Right lung (tissue), 10 donors: ENCODE measurements at places on chromosomes 11 and 22.

- DNase-seq: no peak
Measured at GRCh38 chr22:49398646-49399045, 429.0 kb downstream of the BRD1 start.

- peak; percentile 45 for DNase-seq
Measured at GRCh38 chr22:43186272-43187170, at the start of gene TTLL12. Gene TTLL12, minus strand, starts transcription at chr22:43187134. Its CDS starts 65 bp downstream, at chr22:43187069.

GRCh38 chr11:11558826-11559225 is 63.0 kb downstream of the GALNT18 start:
- no peak for DNase-seq

DNA sequence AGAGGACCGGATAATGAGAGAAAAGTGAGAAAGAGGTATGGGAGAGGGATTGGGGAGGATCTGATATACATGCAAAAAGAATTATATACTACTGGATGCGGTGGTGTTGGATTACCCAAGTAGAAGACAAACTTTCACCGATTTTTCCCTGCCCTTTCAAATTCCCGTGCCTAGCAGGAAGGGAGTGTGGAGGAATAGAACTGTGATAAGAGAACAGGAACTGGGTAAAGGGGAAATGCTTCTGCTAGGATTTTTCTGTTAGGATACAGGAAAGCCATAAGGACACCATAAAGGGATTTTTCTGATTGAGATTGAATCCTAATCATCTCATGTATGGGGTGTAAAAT is 480 bp upstream of the MTMR2 start:
- no peak for DNase-seq

DNA sequence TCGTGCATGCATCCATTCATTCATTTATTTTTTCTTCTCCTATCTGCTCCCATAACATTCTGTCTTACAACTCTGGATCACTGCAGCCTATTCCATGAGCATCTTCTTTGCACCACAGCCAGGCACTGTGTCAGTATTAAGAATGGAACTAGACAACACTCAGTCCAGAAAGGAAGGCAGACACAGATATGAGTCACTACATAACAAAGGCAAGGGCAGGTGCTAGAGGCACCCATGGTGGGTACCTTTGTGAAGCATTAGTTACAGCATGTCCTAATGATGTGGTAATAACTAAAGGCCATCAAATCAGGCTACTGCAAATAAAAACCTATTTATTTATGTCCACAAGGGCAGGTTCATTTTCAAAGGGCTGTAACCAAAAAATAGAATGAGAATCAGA is 28.1 kb downstream of the TENM4 start:
- DNase-seq: no peak

DNA sequence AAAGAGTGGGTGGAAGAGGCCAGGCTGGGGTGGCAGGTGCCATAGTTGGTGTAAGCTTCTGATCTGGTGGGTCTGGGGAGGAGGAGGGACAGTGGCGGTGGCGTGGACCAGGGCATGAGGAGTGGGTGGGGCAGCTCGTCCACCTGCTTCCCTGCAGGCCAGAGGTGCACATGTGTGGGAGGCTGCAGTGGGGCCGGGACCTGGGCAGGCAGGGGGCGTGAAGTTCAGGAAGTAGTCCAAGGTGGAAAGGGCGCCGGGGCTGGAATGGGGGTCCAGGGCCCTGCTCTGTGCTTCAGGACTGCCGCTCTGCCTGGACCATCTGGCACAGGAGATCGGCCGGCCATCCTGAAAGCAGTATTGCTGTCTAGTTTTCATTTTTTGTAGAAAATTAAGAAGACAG is 15.9 kb downstream of the RIBC2 start:
- no peak for DNase-seq

GRCh38 chr11:121581607-121582006 is 128.8 kb upstream of the SORL1-AS1 start:
- DNase-seq: no peak

GRCh38 chr11:116614306-116615210 is 158.2 kb downstream of the BUD13 start:
- no peak for DNase-seq

- no peak for DNase-seq
Measured at GRCh38 chr22:49035818-49036457, 791.7 kb downstream of the BRD1 start.

DNA sequence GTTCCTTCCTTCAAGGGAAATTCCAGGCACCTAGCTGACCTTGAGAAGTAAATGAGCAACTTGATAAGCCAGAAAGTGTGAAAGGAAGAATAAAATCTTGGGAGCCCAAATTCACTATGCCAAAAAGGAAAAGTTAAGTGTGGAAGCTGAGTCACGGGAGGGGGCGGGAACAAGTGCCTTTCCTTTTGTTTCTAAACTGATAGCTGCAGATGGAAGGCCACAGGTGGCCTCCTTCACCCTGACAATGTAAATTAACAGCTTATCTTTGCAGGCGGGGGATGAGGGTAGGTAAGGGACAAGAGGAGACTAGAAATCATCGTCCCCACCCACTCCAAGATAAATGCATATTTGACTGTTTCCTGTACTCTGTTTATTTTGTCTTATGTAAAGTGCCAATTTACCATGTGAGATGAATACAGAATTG is 36.4 kb upstream of the TREH start:
- no peak for DNase-seq

DNA sequence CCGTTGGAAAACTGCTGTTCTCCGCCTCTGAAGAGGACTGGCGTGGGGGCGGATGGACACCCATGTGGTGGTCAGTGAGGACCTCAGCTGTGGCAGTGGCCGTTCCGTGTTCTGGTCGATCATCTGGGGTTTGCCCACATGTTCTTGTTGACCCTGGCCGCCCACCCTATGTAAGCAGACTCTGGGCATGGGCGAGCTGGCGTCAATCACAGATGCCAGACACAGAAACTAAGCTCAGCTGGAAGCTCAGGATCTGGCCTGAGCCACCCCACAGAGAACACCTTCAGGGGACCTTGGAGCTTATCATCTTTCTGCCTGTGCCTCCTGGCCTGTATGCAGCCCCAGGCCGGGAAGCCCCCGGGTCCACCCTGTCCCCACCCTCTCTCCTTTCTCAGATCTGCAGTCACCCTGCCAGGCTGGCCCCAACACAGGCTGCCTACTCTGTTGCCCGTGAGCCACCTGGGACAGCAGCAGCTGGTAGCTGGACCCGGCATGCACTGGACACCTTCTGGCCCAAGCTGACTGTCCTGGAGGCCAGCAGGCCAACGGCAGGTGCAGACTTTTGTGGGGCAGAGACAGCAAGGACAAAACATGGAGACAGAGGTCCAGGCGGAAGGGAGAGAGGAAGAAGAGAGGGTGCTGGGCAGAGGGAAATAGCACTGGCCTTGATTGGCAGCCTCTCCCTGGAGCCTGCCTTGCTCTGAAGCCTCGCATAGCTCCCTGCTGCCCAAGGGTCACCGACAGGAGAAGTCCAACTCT is 91.5 kb downstream of the PHF21B start:
- DNase-seq: no peak

DNA sequence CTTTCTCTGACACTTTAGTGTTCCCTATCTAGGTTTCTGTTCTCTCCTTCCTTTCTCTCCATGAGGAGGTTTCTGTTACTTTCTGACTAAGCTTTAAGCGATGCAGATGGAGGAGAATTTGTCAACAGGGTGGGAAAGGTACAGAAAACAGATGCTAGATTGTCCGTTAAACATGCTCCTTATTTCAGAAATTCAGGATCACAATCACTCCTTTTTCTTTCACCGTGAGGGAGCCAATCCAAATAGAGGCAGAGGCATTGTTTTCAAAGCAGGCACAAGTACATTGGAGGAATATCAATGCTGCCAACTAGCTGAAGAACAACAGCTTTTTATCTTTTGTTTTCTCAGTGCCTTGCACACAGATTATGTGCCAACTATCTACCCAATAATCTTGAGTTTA is 215.7 kb upstream of the FOLH1 start:
- no peak for DNase-seq

DNA sequence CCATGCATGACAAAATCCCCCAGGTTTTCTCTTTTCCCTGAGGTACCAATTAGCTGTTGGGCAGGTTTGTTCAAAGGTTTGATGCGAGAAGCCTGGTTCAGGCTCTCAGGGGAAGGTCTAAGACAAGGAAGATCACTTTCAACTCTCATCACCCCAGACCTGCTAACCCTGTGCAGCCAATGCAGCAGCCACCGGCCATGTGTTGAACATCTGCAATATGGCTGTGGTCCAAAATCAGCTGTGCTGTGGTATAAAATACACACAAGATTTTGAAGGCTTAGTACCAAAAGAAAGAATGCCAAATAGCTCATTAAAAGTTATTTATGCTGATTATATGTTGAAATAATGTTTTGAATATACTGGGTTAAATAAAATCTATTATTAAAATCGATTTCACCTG is 58.5 kb downstream of the SMCO4 start:
- DNase-seq: no peak

- DNase-seq: no peak
Measured at GRCh38 chr11:78355309-78355705, 62.3 kb downstream of the GAB2 start.

GRCh38 chr11:114131461-114131864 is 72.0 kb downstream of the ZBTB16 start:
- DNase-seq: no peak

- DNase-seq: no peak
Measured at GRCh38 chr22:22995166-22995565, 75.2 kb upstream of the GNAZ start.

- DNase-seq: no peak
Measured at GRCh38 chr11:36818410-36818809, 220.4 kb upstream of the RAG2 start.

GRCh38 chr11:32053151-32053888 is 37.6 kb upstream of the RCN1 start:
- no peak for DNase-seq

DNA sequence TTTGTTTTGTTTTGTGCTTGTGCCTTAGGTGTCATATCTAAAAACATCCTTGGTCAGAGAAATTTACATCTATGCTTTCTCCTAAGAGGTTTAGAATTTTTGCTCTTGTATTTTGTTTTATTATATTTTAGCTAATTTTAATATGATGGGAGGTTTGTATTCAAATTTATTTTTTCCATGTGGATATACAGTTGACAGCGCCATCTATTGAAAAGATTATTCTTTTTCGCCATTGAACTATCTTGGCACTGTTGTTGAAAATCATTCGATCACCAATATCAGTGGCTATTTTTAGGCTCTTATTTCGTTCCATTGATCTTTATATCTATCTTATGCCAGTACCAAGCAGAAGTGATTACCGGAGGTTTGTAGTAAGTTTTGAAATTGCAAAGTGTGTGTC is 510.3 kb downstream of the BRD1 start:
- no peak for DNase-seq

- no peak for DNase-seq
Measured at GRCh38 chr11:18657673-18658072, 23.5 kb upstream of the SPTY2D1 start.

GRCh38 chr22:36461665-36462649 is 19.5 kb downstream of the TXN2 start:
- DNase-seq: peak; percentile 62

GRCh38 chr11:27087432-27087831 is 46.8 kb downstream of the BBOX1 start:
- DNase-seq: no peak

GRCh38 chr11:40094954-40095353 is 1364.5 kb downstream of the LRRC4C start:
- DNase-seq: no peak

DNA sequence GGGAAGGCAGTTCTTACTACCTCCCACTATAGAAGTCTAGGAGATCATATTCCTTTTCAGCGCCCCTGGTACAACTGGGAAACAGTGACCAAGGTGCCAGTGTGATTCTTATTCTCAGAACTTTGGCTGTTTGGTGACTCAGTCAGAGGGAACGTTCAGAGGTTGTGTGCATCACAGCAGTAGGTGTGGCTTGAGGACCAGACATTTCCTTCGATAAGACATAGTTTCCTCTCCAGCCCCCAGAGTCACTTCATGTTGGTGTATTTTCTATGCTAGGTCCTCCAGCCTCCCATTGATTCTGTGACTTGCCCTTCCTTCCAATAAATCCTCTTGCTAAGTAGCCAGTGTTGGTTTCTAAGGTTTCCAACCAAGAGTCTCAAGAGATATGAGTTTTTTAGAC is 171.9 kb upstream of the MPPED2 start:
- no peak for DNase-seq

DNA sequence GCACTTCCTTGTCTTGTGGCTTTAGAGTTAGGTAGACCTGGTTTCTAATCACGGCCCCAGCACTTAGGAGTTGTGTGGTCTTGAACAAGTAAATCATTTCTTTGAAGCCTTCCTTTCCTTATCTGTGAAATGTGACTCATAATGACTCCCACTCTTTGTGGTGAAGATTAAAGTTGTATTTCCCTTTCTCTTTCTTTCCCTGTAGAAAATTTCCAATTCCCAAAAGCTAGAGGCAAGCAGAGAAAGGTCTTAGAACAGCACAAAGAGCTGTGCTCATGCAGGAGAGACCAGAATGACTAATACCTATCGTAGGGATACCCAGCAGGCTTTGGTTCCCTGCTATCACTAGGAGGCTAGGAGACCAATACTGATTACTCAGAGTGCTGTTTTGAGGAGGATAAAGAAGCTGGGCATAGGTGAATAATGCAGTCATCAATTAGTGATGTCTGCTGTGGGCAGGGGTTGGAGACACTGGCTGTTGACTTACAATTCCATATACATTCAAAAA is 270.7 kb upstream of the SYN3 start:
- DNase-seq: no peak

DNA sequence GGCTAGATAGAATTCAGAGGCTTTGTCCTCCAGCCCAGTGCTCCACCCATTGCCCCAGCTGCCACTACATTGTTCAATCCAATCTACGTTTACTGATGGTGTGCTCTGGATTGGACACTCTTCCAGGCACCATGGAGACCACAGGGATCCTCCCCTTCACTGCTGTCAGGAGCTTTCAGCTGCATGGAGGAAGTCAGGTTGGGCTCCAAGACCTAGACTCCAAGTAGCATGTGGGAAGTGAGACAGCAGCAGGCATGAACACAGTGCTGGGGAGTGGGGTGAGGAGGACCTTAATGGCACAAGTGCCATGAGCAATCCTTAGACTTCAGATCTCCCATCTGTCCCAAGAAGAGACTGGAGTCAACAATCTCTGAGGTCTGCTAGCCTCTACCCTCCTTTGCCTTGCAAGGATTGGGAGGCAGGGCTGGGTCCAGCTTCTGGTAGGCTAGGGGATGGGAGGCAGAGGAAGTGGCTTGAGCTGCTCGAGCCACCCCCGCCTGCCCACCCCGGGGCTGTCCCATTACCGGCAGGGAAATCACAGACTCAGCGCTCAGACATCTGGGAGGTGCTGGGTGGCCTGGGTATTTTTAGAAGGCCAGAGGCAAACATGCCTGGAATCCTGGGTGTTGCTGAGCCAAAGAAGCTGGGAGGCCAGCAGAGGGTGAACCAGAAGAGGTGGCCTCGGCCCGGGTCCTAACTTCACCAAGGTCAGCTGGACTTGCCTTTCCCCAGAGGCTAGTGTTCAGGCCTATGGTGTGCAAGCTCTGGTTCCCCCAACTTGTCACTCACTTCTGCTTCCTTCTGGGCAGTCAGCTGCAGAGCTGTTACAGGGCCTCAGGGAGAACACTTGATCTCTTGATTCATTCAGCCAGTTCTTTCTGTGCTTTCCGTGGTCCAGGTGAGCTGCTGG is 15.2 kb upstream of the FCHSD2 start:
- peak; percentile 31 for DNase-seq

- no peak for DNase-seq
Measured at GRCh38 chr11:72522186-72522585, 87.9 kb upstream of the CLPB start.
